ENCODE measurements at places on chromosomes 11 and 22.

DNA sequence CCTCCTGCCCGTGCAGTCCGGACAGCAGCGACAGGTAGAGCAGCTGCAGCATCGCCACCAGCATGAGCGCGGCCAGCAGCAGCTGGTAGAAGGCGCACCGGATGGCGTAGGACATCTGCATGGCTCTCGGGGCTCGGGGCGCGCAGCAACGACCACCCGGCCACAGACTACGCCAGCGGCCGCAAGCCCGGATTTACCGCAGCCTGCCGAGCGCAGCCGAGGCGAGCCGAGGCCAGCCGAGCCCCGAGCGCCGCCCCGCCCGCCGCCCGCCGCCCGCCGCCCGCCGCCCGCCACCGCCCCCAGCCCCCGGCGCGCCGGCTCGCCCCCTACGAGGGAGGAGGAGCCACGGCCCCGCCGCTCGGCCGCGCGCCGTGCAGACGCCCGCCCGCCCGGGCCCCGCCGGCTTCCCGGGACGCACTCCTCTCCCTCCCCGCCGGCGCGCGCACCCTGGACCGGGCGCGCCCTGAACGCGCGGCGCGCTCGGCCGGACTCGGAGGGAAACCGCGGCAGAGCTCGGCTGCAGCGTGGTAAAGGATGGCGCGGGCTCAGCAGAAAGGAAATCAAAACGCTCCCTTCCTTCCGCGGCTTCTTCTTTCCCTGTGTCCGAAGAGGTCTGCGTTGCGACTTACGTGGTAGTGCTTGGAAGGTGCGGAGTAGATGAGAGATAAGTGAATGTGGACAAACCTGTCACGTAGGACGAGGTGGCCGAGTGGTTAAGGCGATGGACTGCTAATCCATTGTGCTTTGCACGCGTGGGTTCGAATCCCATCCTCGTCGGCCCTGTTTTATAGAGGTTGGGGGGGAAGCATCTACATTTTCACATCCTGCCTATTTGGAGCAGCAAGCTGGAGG is at the start of gene B4GAT1:
B4GAT1 (minus strand) TSS at position 205 of the 852 bp plus-strand sequence; CDS start at position 121, 84 bp downstream.
- peak; percentile 89 for DNase-seq

GRCh38 chr11:3959015-3959902 is 103.8 kb downstream of the STIM1 start:
- DNase-seq: no peak

DNA sequence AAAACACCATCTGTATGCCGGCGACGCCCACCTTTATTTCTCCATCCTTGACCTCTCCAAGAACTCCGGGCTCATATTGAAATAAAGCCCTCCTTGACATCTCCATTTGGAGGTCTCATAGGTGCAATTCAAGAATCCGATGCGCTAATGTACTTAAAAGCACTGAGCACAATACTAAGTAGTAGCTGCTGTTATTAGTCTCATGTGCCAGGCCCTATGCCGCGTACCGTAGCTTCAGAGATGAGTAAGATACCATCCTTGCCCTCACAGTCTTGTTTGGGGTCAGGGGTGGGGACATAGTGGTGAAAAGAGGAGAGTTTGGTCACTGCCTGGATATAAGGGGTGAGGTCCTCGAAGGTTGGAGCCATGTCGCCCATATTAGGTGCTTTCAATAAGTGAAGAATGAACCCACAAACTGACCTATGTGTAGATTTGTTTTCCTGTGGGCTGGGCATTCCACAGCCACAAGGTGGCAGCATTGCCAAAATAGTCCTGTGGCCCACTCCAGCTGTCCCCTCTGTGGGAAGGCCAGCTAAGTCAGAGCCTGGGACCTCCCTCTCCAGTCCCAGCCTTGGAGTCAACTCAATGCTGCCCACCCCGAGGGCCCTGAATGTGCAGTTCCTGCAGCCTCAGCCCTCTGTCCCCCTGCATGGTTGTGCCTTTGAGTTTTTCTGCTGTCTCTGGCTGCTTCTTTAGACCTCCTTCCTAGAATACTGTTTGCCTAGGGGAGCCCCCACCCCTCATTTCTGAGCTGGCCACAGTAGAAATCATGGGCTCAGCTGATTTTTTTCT is 6.5 kb downstream of the DCPS start:
- peak; percentile 59 for DNase-seq

- DNase-seq: no peak
These were observed 4.1 kb downstream of the OLFML1 start for GRCh38 chr11:7489376-7489775.

- no peak for DNase-seq
These were observed 125.9 kb downstream of the TEAD1 start for GRCh38 chr11:12800032-12800671.

- DNase-seq: no peak
These were observed 41.8 kb upstream of the PRODH start for GRCh38 chr22:18977824-18978425.

DNA sequence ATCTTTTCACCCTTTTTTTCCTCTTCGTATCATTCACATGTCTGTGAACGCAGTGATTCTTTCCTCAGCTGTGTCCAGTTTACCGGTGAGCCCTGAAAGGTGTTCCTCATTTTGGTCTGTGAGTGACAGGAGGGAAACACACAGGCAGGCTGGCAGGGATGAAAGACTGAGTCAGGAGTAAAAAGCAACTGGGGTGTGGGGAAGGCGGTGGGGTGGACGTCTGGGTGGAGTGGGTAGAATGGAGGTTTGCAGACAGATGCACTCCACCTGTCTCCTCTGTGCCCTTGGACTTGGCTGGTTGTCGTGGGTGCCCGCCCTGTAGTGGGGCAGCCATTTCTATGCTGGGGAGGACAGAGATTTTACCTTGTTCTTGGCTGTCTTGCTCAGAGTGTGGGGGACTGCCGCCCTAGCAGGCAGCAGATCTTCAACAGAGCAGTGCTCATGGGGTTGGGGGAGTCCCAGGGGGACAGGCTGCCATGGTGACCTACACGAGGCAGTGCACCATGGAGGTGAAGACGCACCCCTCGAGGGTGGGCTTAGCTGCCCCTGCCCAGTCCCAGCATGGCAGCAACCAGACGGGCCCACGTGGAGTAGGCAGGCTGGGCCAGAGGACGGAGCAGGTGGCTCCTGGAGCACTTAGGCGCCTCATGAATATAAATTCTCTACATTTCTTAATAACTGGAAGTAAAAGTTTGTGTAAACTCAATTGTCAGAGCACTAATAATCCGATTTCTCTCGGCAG is 603.7 kb downstream of the TBC1D22A start:
- DNase-seq: no peak

DNA sequence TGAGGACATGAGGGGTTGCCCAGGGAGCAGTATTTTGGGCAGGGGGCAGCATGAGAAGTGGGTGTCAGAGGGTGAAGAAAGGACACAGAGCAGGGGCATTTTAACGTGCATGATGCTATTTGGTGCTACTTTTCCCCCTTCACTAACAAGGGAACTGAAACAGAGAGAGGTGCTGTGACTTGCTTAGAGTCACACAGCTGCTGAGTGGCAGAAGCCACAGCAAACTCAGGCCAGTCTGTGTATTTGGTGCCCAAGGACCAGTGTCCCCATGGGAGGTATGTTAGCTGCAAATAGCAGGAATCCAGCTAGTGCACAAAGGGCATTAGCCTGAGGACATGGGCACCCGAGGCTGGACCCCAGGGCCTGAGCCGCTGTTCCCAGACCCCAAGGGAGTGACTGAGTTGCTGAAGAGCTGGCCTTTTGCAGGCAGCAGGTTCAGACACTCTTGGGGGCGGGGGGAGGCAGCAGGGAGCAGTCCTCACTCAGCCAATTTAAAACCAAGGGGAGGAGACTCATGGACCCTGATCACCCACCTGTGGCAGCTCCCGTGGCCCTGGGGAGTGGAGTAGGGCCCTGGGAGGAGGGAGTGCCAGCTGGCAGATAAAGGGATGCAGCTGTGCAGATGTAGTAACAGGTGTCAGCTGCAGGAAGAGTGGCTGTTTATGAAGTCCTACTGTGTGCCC is 14.6 kb downstream of the PARVG start:
- DNase-seq: no peak

DNA sequence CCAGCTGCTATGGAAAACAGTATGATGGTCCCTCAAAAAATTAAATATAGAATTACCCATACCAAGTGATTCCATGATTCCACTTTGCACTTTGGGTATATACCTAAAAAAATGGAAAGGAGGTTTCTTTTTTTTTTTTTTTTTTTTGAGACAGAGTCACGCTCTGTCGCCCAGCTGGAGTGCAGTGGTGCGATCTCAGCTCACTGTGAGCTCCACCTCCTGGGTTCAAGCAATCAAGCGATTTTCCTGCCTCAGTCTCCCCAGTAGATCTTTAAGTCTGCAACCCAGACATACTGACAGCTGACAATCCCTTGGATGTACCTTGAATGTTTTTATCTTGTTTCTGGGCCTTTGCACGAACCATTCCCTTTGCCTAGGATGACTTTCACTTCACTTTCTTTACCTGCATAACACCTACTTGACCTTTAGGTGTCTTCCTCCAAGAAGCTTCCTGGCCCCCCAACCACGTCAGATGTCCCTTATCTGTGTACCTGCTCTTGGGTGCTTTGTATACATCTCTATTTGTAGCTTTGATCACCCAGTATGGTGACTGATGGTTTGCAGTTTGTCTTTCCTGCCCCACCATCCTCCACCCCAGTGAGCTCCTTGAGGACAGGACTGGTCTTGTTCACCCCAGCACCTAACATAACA is 11.6 kb downstream of the UCP3 start:
- no peak for DNase-seq

- DNase-seq: no peak
These were observed 1.9 kb downstream of the TAGLN start for GRCh38 chr11:117200813-117201657.

DNA sequence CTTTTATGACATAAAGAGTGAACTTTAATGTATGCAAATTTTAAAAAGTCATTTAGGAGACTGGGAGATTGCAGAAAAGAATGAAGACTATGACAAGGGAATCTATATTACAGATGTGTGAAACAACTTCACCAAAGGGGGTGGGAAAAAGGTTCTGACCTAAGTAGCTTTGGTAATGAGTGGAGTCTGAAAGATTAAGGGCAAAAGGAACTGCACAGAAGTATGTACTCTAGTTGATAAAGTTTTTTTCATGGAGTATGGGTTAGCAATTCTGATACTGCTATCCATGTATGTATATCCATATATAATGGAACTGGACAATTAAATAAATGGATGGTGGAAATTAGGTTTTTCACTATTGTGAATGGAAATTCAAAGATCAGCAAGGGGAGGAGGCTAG is 9.2 kb downstream of the CKAP5 start:
- no peak for DNase-seq

DNA sequence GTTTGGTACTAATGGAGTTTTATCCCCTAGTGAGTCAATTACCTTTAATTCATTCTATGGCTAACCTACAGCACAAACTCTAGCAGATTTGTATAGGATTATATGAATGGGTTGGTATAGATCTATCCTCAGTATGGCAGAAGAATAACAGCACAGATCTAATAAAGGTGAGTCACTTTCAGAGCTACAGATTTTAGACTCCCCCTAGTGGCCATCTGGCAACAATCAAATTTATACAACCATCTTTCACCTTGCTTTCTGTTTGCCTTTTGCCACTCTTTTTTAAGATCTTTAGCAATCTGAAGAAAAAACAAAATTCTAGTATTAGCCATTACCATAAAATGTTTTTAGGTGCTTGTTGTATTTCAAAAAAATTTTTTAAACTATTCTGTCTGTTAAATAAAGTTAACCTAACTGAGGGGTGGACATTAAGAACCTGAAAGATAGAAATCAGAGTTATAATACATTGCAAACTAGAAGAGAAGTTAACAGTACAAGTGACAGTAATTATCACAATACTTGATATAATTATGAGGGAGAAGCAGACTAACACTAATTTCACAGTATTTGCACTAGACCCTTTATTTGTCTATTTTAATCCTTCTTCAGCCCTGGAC is 25.8 kb downstream of the DDIAS start:
- DNase-seq: no peak

DNA sequence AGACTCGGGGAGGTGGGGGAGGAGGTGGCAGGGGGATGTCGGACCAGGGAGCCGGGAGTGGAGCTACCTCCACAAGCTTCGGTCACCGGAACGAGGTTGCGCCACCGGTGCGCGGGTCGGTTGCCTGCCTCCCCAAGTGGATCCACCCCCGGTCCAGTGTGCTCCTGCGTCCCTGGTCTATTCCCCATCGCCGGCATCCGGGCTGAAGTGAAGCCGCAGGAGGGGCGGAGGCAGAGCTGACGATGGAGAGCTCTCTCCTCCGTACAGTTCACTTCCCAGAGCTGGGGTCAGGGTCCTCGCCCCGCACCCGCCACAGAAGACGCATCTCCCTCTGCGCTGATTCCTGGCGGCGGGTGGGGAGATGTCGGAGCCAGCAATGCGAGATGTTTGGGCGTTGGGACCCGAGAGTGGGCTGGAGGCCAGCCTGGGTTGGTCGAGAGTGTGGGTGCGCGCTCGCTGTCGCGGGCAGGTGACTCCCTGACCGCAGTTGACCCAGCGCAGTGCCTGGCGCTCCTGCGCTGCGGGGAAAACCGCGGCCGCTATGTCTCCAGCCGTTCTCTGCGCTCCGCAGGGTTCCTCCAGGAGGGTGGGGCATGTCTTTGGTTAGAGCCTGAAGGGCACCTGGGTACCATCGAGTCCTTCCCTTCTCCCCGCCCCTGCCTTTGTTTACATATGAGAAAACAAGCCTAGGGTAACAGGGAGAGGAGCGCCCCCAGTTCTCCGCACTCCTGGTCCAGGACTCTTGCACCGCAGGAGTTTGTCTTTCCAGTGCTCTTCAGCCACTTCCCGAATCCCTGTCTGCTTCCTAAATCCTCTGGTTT is 1.7 kb downstream of the C11orf96 start:
- DNase-seq: peak; percentile 58

- peak; percentile 34 for DNase-seq
These were observed 6.6 kb upstream of the ASCL2 start for GRCh38 chr11:2277008-2277346.

- DNase-seq: no peak
These were observed 688 bp upstream of the LRRC74B start for GRCh38 chr22:21044931-21045584.

DNA sequence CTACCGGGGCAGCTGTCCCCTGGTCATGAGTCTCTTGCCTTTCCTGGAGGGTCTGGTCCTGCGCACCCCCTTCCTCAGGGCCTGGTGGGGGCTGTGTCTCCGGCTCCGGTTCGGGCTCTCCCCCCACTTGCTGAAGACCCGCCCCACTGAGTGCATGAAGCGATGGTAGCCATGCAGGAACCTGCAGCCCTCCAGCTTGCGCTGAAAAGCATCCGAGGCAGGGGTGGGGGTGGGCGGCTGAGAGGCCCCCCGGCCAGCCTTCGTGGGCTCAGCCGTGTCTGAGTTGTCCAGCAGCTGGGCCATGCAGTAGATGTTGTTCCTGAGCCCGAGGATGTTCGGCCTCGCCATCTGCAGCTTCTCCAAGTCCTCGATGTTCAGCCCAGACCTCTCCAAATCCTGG is 2.8 kb downstream of the OSM start:
- DNase-seq: no peak

DNA sequence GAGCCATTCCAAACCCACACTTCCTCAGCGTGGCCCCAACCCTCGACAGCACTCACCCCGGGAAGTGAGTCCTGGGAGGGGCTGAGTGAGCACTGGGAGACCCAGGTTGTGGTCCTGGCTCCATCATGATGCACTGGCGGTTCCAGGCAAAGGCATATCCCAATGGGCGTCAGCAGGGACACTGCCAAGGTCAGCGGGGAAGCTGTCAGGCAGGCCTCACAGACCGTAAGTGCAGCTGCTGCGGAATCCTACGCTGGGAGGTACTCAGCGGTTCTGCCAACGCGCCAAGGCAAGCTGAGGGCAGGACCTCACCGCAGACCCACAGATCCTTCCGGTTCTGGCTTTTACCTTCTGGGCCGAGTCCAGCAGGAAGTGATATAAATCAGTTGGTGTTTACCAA is 1.4 kb upstream of the GAL3ST1 start:
- DNase-seq: no peak
